ENCODE measurements at places on chromosomes 12 and 14.

DNA sequence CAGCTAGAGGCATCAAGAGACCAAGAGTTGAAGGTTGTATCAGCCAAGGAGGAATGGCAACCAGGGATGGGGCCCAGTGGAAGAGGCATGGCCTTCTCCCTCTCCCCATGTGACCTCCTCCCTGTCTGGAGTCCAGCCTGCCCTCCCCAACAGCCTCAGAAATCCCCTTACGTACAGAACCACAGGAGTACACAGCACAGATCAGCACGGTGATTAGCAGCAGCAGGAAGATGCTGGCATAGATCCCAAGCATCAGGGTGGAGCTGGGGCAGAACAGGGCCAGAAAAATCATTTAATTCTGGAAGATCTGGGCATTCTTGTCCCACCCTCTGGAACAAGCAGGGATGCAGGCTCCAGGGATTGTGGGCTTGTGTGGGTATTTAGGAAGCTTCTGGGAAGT lies 14.4 kb downstream of the ADCY6 start:
- no peak for DNase-seq

GRCh38 chr14:22472935-22473854 lies 115.8 kb downstream of the DAD1 start:
- peak; percentile 83 for DNase-seq

- no peak for DNase-seq
Observed at GRCh38 chr14:23071921-23072539, 14.7 kb upstream of the CDH24 start.

DNA sequence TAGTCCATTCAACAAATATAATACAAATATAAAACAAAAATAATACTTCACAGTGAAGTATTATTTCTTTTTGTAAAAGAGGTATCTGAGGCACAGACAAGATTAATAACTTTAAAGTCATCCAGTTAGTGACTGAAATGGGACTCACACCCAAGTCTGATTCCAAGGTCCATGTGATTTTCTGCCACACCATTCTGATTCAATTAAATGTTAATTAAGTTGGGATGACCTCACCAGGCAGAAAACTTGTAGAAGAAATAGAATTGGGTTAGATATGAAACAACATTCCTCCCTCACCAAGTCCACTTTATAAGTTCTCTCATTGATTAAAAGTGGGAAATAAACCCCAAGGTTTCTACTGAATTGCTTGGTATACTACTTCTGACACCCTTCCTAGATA lies 34.4 kb downstream of the DIO2 start:
- DNase-seq, result no peak

DNA sequence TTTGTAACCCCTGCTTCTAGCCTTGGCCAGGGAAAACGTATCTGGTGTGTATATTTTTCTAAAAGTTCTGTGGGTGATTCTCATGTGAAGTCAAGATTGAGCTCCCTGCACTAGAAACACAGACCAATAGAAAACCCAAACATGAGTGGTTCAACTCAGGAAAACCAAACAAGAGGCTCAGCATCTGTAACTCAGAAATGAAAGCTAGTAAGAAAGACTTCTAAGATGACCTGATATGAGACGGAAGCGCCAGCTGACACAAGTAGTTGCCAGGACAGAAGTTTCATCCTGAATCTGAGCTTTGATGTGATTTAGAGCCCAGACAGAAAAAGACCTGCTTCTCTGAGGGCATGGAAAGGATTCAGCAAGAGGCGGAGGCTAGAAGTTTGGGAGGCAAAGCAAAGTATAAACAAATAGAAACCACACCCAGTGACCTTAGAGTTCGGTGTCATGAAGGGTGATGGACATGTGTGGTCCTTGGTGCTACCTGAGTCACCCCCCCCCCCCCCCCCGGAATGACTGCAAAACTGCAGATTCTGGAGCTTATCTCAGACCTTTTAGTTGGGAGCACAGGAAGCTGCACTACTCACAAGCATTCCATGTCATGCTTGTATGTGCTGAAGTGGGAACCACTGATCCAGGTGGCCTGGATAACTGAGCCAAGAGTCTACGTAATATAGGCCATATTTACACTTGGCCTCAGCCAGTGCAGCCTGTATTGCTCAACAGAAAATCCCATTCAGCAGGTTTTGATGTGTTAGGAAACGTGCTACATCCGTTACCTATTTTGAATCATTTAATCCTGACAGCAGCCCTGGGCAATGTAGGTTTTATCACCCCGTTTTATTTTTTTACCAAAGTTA lies 191.3 kb downstream of the ANO6 start:
- peak; percentile 29 for DNase-seq

GRCh38 chr14:36515105-36515593 lies 4.9 kb downstream of the NKX2-1 start:
- DNase-seq, result no peak

DNA sequence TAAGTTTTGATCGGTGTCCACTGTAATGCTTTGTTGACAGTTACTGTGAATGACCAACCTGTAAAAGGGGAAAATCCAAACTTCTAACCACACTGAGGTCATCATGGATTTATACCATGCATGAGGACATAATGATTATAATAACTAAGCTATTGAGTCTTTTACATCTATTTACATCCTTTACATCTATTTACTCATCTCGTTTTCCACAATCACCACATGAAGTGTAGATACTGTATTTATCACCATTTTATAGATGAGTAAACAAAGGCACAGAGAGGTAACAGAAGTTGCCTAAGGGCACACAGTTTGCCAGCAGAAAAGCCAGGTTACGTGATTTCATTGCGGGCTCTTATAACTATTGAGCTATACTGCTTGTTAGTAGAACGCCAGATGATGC lies 27.9 kb upstream of the EID3 start:
- DNase-seq, result no peak

GRCh38 chr12:56518570-56518969 lies 3.0 kb upstream of the RBMS2 start:
- no peak for DNase-seq

DNA sequence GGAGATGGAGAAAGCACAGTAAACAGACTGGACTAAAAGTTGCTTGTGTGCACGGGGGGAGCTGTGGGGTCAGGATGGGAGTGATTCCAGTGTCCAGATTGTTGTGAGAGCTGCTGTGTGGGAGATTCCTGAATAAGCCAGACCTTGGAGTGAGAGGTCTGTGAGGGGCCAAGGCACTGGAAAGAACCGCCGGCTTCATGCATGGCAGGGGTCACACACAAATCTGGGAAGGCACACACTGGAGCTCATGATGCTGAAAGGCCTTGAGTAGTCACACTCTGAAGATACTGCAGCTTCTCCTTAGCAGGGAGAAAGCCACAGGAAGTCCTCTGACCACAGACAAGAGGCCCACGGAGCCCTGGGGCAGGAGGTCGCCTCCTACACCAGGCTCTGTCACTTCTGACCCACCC lies 23.1 kb downstream of the ADCY6 start:
- no peak for DNase-seq

GRCh38 chr14:48723841-48724495 lies 862.2 kb downstream of the RPS29 start:
- no peak for DNase-seq

DNA sequence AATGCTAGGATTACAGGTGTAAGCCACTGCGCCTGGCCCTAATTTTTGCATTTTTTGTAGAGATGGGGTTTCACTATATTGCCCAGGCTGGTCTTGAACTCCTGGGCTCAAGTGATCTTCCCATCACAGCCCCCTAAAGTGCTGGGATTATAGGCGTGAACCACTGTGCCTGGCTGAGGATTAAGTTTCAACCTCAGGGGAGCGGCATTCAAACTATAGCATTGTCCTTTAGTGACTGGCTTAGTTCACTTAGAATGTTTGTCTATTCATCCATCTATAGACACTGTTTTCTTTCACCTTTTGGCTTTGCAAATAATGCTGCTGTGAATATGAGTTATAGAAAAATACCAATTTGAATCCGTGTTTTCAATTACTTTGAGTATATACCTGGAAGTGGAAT lies 25.2 kb downstream of the PTPN11 start:
- no peak for DNase-seq

GRCh38 chr12:110079477-110080400 lies 31.4 kb upstream of the C12orf76 start:
- peak; percentile 70 for DNase-seq

GRCh38 chr14:92302481-92302880 lies 20.5 kb upstream of the SLC24A4 start:
- no peak for DNase-seq
